ENCODE measurements at places on chromosomes 3 and 15. TPM values are rescaled to one million over a fixed set of nuclear protein-coding genes. Genes with fewer than 3 reads are reported as not detected.

Gene SAMMSON
- total RNA-seq = not detected

Gene MYO5C
- 3.4 TPM for total RNA-seq

Gene STAB1
- total RNA-seq = not detected

Gene CPNE9
- not detected for total RNA-seq

Gene C3orf22
- not detected for total RNA-seq

Gene HAUS2
- total RNA-seq = 28.9 TPM

Gene SUCNR1
- total RNA-seq = not detected

Gene GOLGA6L7
- not detected for total RNA-seq
